ENCODE measurements at places on chromosomes 7 and 10.

DNA sequence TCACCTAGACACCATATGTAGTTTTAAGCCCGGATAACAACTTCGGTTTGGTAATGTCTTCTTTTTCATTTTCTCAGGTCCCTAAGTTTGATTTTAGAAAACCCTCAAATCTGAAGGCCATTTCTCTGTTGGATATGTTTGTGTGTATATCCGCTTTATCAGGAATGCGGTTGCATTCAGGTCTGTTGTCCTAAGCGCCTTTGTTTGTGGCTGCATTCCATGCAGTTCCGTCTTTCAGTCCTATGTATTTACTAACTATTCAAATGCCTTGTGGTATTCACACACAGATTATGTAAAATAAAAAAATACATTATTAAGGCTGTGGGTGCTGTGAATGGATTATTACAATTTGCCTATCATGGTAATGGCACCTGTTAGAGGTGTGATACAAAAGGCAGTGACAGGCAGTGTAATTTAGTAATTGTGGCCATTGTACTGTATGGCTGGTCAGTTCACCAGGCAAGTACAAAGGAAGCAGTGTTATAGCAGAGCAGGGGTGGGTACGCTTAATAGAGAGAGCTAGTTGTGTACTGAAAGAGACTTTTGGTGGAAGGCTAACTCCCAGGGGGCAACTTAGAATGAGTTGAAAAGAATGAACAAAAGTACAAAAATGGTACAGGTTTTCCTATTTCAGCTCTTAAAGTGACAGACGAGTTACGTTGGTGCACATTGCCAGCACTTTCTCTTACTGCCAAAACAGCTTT, 136.4 kb downstream of the VTI1A start:
- DNase-seq: no peak

DNA sequence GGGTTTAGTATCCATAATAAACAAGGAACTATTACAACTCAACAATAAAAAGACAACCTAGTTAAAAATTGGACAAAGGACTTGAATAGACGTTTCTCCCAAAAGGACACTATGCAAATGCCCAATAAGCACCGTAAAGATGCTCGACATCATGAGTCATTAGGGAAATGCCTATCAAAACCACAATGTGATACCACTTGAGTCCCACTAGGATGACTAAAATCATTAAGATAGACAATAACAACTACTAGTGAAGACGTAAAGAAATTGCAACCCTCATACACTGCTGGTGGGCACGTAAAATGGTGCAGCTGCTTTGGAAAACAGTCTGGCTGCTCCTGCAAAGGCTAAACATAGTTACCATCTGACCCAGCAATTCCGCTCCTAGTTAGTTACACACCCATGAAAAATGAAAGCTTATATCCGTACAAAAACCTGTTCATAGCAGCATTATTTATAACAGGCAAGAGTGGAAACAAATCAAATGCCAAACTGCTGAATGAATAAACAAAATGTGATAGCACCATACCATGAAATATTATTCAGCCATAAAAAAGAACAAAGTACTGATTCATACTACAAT, 17.3 kb downstream of the CCDC3 start:
- DNase-seq: no peak

DNA sequence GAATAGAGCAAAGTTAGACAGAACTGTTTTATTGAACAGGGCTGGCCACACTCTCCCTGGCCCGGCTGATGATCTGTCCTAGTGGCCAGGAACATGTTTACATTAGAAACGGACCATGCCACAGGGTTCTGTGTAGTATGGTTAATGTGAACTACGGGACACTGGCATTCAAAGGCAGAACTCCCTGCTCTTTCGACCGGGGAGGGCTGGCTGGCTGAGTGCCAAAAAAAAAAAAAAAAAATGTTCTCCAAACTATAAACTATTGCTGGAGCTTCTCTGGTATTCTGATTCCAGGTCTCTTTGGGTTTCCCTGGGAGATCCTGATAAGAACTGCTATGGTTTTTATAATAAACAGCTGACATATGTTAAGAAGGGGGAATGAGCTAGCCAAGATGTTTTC, 1262.6 kb upstream of the SORCS1 start:
- no peak for DNase-seq

DNA sequence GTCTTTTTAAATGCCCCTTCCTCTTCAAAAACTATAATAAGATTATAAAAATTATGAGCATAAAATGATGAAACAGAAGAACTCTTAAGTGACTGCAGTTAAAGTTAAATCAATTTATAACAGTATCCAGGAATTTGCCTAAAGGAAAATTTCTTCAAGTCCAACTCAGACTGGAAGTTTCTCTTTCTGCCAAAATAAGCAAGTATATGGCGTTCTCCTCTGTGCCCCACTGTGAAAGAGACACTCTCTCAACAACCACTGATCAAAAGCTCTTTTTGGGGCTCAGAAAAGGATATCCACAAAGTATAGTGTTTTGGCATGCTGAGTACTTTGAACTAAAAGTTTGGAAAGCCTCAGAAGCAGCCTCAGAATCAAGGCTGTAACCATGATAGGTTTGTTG, 139.9 kb downstream of the SKIDA1 start:
- no peak for DNase-seq

GRCh38 chr10:131577786-131578471, 266.4 kb upstream of the TCERG1L start:
- DNase-seq: no peak

DNA sequence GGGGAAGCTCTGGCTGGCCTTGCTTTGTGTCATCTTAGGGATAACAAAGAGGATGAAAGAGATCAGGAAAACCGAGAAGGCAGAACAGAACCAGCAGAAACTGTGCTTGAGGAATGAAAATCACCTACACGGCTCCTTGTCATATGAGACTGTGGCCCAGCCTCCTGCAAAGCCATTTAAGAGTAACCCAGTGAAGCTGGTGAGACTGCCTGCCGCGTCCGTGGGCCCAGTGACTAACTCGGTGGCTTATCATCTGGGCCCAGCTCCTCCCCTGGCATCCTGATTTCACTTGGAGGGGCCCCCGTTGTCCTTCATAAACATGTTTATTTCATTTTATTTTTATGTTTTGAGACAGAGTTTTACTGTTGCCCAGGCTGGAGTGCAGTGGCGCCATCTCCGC, 30.7 kb downstream of the HTRA1 start:
- DNase-seq: no peak
